ENCODE measurements at places on chromosomes 1 and 21. TPM values are rescaled to one million over a fixed set of nuclear protein-coding genes. Genes with fewer than 3 reads are reported as not detected.

DNA sequence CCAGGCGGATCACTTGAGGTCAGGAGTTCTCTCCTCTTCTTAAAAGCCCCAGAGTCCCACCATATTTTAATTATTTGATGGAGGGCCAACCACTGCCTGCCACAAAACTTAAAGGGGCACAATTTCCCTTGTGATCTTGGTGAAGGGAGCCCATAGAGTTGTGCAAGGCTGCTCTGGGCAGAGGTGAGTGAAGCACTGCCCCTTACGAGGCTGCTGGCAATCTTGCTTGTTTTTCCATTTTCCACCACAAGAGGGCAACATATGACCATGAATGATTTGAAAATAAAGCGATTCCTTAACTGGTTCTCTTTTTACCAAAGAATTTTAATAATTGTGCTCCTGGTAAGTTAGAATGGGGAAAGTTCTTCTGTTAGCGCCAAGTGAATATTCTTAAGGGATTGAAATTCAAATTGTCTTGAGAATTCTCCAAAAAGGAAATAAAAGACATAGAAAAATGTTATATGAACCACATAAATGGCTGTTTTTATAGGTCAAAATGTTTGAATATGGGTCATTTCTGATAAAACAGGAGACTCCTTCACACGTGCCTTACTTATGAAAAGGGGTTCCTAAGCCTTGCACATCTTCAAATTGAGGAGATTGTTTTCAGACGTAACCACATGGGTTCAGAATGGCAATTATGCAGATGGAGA is 22.7 kb downstream of the PGM1 start:
- peak; percentile 58 for DNase-seq
- no peaks in the 10 kb centered on the region for H3K36me3 ChIP-seq
- no peak overlapping the region for H3K27ac ChIP-seq
- H3K4me1 ChIP-seq, result peaks cover 39% of the 10 kb centered on the region

DNA sequence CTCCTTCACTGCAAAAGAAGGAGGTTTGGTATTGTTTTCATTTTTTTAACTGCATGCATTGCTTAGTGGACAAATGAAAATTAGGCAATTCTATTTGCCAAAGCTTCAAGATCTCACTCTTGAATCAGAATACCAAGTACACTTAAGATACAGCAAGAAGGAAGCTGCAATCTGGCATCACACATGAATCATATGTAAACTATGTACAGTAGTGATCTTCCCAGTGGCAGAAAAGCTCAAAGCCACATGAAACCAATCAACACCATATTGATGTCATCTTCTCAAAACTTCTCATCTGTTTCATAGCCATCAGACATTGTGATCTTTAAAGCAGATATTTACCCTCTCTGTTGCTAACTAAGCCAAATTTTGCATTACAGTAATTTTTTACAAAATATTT is 550.1 kb downstream of the LTN1 start:
- H3K27ac ChIP-seq, result no peak overlapping the region
- H3K4me1 ChIP-seq, result no peaks in the 10 kb centered on the region
- no peaks in the 10 kb centered on the region for H3K36me3 ChIP-seq
- no peak for DNase-seq
- H3K4me3 ChIP-seq, result no peak overlapping the region

DNA sequence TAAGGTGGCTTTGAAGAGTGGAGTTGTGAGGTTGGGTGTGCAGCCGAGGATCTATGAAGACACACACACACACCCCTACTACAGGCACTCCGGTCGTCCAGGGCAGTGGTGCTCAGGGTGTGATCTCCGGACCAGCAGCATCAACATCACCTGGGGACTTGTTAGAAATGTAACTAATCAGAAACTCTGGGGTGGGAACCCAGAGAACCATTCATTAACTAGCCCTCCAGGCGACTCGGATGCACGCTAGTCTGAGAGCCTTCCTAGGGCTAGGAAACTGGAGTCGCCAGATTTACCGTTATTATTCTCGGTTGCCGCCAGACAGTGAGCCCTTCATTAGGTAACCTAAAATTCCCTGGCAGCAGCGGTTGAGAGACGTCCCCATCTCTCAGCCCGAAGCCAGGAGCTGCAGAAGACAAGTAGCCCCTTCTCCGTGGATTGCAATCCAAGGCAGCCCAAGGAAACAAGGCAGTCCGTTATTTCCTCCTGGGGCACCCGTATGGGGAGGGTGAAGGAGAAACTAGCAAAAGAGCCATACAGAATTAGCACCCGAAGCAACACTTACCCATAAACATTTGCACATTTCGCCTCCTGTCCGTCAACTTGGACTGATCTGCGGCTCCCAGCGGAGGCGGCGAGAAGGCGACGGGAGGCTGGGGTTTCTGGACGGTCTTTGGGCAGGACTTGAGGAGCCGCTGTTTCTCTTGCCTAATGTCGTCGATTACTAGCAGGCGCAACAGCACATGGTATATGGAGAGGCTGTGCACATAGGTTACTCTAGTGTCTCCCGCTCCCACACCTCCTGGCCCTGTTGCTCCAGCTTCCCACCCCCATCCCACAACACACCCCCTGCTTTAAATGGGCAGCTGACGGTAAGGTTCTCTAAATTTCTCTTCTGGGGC is 2.9 kb upstream of the CCN1 start:
- peak overlapping the region; percentile 75 for H3K4me3 ChIP-seq
- H3K27me3 ChIP-seq, result peaks cover 43% of the 10 kb centered on the region
- H3K4me1 ChIP-seq, result peaks cover 43% of the 10 kb centered on the region
- no peak overlapping the region for H3K27ac ChIP-seq

GRCh38 chr1:37560401-37561132 is 3.8 kb downstream of the DNALI1 start:
- peaks cover 6% of the 10 kb centered on the region for H3K36me3 ChIP-seq
- H3K27me3 ChIP-seq, result no peaks in the 10 kb centered on the region
- H3K4me1 ChIP-seq, result peaks cover 17% of the 10 kb centered on the region
- DNase-seq, result no peak
- H3K4me3 ChIP-seq, result no peak overlapping the region

GRCh38 chr1:45772971-45773370 is 22.5 kb upstream of the IPP start:
- no peak for DNase-seq
- H3K27me3 ChIP-seq, result no peaks in the 10 kb centered on the region
- no peak overlapping the region for H3K4me3 ChIP-seq
- no peak overlapping the region for H3K27ac ChIP-seq
- H3K4me1 ChIP-seq, result peaks cover 6% of the 10 kb centered on the region

DNA sequence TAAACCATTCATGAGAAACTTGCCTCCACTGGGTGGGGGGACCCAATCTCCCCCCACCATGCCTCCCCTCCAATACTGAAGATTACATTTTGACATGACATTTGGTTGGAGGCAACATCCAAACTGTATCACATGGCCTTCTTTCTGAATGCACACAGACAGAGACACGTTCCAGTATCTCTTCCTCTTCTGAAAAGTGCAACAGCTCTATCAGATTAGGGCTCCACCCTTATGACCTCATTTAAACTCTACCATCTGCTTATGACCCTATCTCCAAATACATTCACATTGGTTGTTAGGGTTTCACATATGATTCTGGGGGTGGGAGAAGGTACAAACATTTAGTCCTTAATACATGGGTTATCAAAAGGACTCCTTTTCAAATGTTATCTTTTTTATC is 481.8 kb upstream of the NFIA start:
- no peak for DNase-seq
- H3K4me3 ChIP-seq, result no peak overlapping the region
- H3K4me1 ChIP-seq, result 0 out of 2 replicates have a peak, but pooled peaks cover 2% of the 10 kb centered on the region
- no peaks in the 10 kb centered on the region for H3K27me3 ChIP-seq

TEDDM1 gene
- total RNA-seq, result not detected

CD164L2 gene
- 3.0 TPM for total RNA-seq

Data from WTC11 (cell line).